ENCODE measurements at places on chromosomes 13 and 19. TPM values are rescaled to one million over a fixed set of nuclear protein-coding genes. Genes with fewer than 3 reads are reported as not detected.

Gene CEACAM6
- 0.21 TPM for total RNA-seq

Gene ADAMTSL5
- total RNA-seq, result 20.6 TPM

Gene HIPK4
- 0.13 TPM for total RNA-seq

Gene POLR1G
- 27.8 TPM for total RNA-seq

Gene PNMA8A
- not detected for total RNA-seq

Gene IRGC
- not detected for total RNA-seq

Gene GPR183
- 0.15 TPM for total RNA-seq

Gene FFAR3
- total RNA-seq, result not detected

Gene FXYD7
- not detected for total RNA-seq

Gene TDRD12
- total RNA-seq, result 0.33 TPM

Gene CERS4
- 11.6 TPM for total RNA-seq

Gene ZNF563
- 2.2 TPM for total RNA-seq

Gene KCNN1
- 0.90 TPM for total RNA-seq

Gene ZNF135
- not detected for total RNA-seq

Gene PPFIA3
- 21.7 TPM for total RNA-seq

Gene TBCB
- total RNA-seq, result 496 TPM

Gene ZNF470
- total RNA-seq, result not detected

Gene SULT2A1
- 0.18 TPM for total RNA-seq

Gene SELENOV
- 0.80 TPM for total RNA-seq

Gene MBD3L2
- not detected for total RNA-seq

Gene TMEM190
- 0.74 TPM for total RNA-seq

Gene NLRP11
- 0.18 TPM for total RNA-seq
